HFF-Myc (cell line): ENCODE measurements at places on chromosomes 6 and 20.

- no peak for DNase-seq
Observed at GRCh38 chr6:52504782-52505136, 72.1 kb downstream of the TRAM2 start.

GRCh38 chr6:111254779-111255166 is 167.5 kb downstream of the SLC16A10 start:
- no peak for DNase-seq

GRCh38 chr6:150272976-150273315 is 95.9 kb upstream of the IYD start:
- DNase-seq: no peak

GRCh38 chr6:15839969-15840541 is 177.2 kb upstream of the DTNBP1 start:
- no peak for DNase-seq

- no peak for DNase-seq
Observed at GRCh38 chr6:32220021-32220420, 3.8 kb downstream of the NOTCH4 start.
